ENCODE measurements at places on chromosomes 5 and 9.

- DNase-seq: no peak
Observed at GRCh38 chr5:19172926-19173470, 815.0 kb downstream of the CDH18 start.

GRCh38 chr5:133428072-133428660 lies 184.2 kb downstream of the FSTL4 start:
- no peak for DNase-seq

GRCh38 chr5:159508344-159508743 lies 178.1 kb upstream of the IL12B start:
- DNase-seq: no peak

- DNase-seq: no peak
Observed at GRCh38 chr5:135214897-135215616, 181.0 kb upstream of the PITX1 start.

DNA sequence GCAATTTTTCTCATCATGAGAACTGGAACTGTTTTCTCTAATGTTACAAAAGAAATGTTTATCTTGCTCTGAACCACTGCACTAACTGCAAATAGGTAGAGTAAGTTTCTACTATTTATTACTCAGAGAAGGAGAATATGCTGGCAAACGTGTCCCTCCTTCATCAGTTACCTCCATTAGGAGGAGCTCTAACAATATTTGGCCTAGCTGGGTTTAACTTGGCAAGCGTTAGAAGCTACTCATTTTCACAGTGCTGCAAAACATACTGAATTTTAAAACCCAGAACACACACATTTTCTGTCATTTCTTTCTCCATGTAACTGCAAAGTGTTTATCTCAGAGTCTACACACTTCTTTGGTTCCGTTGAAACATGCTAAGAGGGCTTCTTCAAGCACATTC lies 101.0 kb upstream of the GABRG2 start:
- DNase-seq: no peak

GRCh38 chr5:59562756-59563389 lies 330.7 kb downstream of the PDE4D start:
- DNase-seq: no peak

GRCh38 chr9:26888271-26888670 lies 4.3 kb downstream of the CAAP1 start:
- DNase-seq: no peak

- DNase-seq: no peak
Observed at GRCh38 chr9:87753313-87753712, 27.4 kb downstream of the CTSL start.

DNA sequence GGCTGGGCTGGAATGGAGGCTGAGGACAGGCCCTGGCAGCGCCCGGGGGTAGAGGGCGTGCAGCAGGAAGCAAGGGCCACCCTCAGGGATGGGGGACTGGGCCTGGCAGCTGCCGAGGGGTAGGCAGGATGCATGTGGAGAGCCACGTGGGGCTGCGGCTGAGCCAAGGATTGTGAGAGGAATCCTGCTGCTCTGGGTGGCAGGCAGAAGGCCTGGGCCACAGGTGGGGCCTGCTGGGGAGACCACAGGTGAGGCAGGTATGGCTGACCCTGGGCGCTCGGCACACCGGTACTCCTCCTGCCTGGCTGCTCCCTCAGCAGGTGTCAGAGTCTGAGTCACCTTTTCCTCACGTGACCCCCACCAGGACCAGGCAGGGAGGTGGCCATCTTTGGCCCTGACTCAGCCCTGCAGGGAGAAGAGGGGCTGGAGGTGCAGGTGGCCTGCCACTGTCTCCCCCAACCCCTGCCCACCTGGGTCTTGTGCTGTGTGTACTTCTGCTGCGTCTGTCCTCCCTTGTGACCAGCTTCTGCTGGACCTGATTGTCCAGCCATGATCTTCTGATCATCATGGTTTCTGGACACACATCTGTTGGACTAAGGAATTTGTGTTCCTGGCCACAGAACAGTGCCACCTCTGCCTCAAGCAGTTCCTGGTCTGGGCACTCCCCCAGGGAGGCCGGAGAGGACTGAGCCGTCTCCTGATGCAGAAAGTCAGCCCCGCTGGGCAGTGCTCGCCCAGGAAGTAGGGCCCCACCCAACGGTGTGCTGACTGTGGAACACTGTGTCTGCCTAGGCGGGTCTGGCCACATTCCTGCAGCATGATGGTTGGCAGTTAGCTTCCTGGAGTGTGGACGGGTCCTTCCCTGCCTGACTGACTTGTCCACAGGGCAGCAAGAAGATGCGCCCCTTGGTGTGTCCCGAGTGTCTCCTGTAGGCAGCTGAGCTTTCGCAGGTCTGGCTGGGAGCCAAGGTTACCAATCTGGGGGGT lies 6.4 kb downstream of the ARRDC1 start:
- no peak for DNase-seq

GRCh38 chr5:172956936-172957335 lies 2.3 kb upstream of the RPL26L1 start:
- no peak for DNase-seq

DNA sequence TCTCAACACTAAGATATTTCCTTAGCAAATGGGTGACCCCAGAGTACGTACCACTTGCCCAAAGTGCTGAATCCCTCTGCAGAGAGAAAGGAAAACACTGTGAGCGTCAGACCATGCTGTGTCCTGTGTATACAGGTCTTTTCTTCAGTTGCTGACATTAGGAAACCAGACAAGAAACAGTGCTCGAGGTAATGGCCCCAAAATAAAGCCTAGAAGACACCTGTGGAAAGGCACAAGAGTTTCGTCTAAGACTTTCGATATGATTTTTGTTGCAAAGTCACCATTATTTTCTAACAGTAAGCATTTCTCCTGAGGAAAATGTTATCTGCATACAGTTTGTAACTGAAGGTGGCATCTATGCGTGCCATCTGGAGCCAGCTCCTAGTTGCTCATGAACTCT lies 62.0 kb upstream of the SIMC1 start:
- DNase-seq: no peak

GRCh38 chr5:95487880-95488279 lies 66.9 kb downstream of the SKIC3 start:
- no peak for DNase-seq

GRCh38 chr5:68344447-68345111 lies 129.0 kb downstream of the PIK3R1 start:
- no peak for DNase-seq

- DNase-seq: no peak
Observed at GRCh38 chr9:4301971-4302427, 2.1 kb upstream of the GLIS3 start.

GRCh38 chr5:134538296-134538695 lies 12.8 kb downstream of the JADE2 start:
- no peak for DNase-seq

DNA sequence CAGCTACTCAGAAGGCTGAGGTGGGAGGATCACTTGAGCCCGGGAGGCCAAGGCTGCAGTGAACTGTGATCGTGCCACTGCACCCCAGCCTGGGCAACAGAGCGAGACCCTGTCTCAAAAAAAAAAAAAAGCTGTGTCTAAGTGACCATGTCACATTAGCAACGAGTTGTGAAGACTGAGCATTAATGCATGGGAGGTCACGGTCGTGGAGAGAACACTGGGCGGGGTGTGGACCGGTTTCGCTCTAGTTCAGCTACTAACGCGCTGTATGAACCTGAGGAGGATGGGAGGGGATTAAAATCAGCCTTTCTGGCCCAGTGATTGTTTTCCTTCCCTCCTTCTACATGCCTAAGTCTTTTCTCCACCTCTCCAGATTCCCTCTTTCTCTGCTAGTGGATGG lies 56.7 kb upstream of the CARTPT start:
- no peak for DNase-seq

Measured in stimulated activated CD8-positive, alpha-beta memory T cell treated with anti-CD3 and anti-CD28 coated beads, Interleukin-7, amount 100 ng/mL, for 1 hour (primary cell).